ENCODE measurements at places on chromosomes 4 and X. TPM values are rescaled to one million over a fixed set of nuclear protein-coding genes. Genes with fewer than 3 reads are reported as not detected.
A peak's percentile ranks its signal among the peaks of the same experiment; 100 is the strongest.

Gene SPINK2
- total RNA-seq = 0.74 TPM

Gene FRMD7
- not detected for total RNA-seq

Gene SSX1
- not detected for total RNA-seq

Gene GIMD1
- total RNA-seq = not detected

Gene BST1
- total RNA-seq = 3.4 TPM

Gene SLC10A6
- total RNA-seq = 0.74 TPM

Gene REPS2
- 4.4 TPM for total RNA-seq

- no peak for DNase-seq
Measured at GRCh38 chr4:36192922-36193321, 51.4 kb downstream of the ARAP2 start.

- DNase-seq = no peak
Measured at GRCh38 chr4:8585721-8586212, 5.6 kb downstream of the GPR78 start.

DNA sequence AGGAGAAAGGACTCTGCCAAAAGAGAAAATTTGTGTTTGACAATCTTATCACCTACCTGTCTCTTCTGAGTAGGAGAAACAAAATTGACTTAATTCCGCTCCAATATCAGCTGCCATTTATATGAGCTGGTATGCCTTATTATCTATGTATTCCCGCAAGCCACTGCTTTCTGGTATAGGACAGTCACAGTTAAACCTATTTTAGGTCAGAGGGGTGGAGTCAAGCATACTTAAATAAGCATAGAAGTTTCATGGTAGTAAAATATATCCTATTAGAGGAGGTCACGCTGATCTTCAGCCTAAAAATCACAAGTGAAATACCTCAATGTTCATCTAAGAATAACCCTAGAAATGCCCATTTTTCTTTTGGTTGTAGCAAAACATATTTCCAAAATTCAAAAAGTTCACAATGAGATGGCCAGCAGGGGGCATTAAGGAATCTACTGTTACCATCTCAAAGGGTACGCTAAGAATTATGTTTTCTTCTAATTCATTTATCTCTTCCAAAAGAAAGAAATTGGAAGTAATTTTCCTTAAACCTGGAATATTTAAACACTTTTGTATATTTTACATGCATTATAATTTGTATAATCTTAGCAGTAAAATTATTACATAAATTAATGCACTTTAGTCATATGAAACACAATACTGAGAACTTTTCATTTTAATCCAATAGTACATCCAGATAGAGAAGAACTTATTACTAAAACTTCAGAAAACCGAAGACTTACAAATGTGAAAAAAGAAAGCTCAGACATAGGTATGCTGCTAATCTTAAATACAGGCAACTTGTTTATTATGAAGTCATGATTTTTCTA lies 10.5 kb downstream of the PPAT start:
- peak; percentile 30 for DNase-seq

DNA sequence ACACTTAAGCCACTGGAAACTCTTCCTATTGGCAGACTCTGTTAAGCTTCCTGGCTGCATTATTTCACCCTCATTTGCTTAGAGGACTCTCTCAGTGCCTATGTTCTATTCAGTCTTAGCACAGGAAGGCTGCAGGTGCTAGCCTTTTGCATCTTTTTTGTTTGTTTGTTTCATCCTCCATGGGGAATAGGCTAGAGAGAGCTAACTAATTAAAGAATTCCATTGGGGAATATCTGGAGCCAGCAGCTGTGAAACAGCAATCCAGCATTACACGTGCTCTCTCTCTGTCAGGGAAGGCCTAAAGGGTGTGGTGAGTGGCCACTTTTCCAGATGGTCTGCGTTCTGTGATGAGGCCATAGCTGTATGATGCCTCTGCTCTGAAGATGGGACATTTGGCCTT lies 633.6 kb downstream of the SPRY1 start:
- peak; percentile 54 for DNase-seq

- DNase-seq = no peak
Measured at GRCh38 chrX:67777148-67777547, 233.3 kb downstream of the AR start.

- no peak for DNase-seq
Measured at GRCh38 chr4:173924561-173924960, 358.9 kb downstream of the FBXO8 start.

- no peak for DNase-seq
Measured at GRCh38 chr4:128376303-128376702, 88.7 kb upstream of the PGRMC2 start.

GRCh38 chr4:5463936-5464650 lies 244.3 kb downstream of the EVC2 start:
- no peak for DNase-seq

DNA sequence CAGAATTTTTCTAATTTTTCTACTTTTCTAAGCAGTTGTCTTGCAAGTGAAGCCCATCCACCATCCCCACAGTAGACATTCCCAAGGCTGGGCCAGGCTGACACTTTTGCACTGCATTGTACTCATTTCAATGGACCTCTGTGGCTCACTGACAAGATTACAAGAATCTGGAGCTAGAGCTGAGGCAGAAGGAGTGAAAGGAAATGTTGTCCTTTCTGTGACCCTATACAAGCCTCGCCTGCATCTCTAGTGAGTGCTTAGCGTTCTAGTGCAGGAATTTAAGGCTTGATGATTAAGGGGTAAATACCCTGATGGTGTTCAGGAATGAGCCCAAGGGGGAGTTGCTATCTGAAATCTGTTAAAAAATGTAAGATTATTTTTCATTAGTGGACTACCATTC lies 6.3 kb downstream of the MAGED1 start:
- no peak for DNase-seq

DNA sequence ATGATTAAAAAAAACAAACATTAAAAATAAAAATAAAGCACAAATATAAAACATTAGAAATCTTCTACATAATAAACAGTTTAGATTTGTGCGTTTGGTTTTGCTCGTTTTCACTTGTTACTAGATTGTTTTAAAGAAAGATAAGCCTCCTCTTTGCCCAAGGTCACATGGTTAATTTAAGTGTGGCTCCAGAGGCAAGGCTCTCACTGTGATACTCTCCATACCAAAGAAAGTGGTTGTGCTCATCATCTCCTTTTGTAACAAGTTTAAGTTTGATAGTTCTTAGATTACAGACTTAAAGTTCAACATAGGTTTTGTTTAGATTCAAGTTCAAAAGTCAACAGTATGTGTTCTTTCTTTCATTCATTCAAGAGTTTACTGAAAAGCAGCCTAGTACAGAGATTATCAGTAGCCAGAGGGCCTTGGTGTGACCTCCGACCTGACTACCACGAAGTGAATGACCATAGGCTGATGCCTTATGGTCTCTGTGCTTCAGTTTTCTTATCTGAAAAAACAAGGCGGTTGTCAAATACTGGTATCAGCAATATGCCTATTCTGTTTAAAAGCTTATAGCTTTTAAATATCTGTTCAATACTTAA lies 133.2 kb downstream of the ZAR1 start:
- no peak for DNase-seq

DNA sequence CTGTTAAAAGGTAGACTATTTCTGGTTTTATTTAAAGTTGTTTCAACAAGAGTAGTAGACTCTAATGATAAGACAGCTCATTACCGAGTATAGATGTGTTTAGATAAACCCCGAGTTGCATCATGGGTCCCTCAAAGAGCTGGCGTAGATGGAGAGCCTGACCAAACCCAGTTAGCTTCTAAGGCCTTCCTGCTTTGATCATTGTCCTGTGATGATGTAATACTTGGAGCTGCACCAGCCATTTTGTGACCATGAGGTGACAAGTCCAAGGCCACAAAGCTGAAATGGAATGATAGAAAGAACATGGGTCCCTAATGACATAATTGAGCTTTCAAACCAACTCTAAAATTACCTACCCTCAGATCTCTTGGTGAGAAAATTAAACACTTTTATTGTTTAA lies 66.6 kb upstream of the TAB3 start:
- DNase-seq = no peak

DNA sequence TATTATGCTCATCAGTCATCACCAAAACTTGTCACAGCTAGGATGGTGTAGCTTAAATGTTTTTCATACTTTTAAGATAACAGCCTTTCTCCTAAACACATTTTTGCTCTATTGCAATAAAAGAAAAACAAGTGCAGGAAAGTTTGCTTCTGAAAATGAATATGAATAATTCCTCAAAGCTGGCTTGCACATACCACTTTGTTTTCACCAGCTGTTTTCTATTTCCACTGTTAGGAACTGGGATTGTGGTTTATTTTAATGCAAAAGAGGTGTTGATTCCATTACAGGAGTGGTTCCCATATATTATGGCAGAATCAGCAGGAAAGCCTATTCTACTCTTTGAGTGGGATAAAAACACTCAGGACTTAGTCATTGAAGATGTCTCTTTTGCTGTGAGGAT lies 145.9 kb downstream of the PPA2 start:
- DNase-seq = no peak

DNA sequence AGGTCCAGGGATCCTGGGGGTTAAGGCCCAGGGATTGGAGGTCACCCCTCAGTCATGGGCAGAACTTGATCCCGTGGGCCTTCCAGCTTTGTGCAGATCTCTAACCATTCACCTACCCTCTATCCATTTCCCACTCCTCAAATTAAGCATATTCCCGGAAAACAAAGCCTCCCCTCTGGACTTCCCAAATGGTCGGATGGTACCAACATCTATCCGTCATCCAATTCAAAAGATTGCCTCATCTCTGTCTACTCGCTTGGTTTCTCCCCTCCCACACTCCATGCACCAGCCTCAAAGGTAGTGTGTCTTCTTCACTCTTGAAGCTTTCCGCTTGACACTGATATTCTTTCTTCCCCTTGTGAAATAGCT lies 473 bp upstream of the BCLAF3 start:
- no peak for DNase-seq

- DNase-seq = no peak
Measured at GRCh38 chr4:145125396-145125795, 27.3 kb downstream of the ABCE1 start.

DNA sequence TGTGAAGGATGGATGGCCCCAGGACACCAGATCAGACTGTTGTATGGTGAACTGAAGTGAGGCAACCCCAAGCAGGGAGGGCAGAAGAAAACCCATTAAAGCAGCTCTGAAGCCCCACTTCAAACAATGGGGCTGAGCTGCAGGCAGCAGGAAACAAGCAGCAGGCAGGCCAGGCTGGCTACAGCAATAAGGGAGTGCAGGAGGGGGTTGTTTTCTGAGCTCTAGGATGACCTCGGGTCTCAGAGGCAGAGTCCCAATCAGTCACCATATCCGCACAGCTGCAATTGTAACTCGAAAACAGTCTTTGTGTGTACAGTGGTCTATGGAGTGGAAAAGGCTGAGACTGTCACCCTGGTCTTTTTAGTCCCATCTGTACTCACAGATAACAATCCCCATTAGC lies 90.4 kb downstream of the COL4A6 start:
- no peak for DNase-seq

DNA sequence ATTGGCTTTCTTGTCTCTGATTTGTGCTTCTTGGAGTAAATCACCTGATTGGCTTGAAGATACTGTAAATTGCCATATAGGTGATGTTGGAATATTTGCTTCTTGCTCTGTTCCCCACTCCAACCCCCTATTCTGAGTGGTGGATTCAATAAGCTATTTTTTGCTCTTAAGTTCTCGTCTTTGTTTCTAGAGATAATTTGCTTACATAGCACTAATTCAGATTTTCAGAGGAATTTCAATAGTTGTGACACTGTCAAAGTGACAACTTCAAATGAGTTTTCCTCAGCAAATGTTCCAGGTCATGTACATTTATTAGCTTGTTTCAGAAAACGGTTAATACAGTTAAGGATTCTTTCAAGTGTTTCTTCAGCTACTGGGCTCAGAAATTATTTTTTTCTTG lies 18.6 kb downstream of the LANCL3 start:
- no peak for DNase-seq

- no peak for DNase-seq
Measured at GRCh38 chr4:95289028-95289634, 259.6 kb downstream of the UNC5C start.

- no peak for DNase-seq
Measured at GRCh38 chr4:61922766-61923165, 722.6 kb downstream of the ADGRL3 start.

- peak; percentile 16 for DNase-seq
Measured at GRCh38 chr4:113952452-113953029, 26.9 kb downstream of the ARSJ start.

- no peak for DNase-seq
Measured at GRCh38 chr4:15336410-15337167, 91.2 kb upstream of the C1QTNF7 start.

DNA sequence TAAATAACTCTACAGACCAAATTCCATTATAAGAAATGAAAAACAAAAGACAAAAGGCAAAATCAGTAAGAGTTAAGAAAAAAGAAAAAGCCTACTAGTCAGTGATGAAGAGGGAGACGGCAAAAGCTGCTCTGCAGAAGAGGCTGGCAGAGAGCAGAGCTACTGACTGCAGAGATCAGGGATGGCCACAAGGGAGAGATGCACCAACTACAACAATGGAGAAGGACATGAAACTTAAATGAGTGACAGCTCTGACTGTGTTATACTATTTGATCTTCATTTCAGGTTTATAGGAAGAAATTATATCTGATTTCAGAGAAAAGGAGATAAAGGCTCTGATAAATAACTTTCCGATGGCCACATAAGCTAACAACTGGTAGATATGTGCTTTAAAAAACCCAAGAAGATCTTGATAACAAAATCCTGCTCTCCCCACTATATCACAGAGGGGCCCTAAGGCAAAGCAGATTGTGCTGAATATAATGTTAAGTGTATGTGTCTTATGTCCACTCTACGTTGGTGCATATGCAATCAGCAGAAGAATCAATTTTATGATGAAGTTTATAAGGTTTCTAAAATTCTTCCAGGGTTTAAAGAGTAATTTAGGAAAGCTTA lies 58.4 kb upstream of the COX18 start:
- DNase-seq = no peak

- no peak for DNase-seq
Measured at GRCh38 chr4:145348291-145348690, 133.4 kb upstream of the SMAD1 start.

- no peak for DNase-seq
Measured at GRCh38 chr4:69832326-69833030, 27.5 kb downstream of the SULT1E1 start.

DNA sequence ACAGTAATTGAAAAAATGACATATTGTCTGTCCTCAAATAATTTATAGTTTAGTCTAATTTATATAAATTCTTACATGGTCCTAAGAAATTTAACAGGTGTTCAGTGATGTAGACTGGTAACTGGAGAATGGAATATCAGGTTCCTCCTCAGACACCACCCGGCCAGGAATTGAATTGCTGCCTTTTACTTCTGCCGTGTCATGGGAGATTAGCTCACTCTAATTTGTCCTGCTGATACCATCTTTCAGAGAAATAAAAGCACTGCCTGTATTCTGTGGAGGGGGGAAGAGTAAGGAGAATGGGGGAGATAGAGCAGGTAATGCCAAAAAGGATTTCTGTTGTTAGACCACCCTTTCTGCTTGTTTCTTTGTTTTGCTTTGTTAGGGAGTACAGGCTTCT lies 125.2 kb upstream of the KLHL4 start:
- no peak for DNase-seq

- DNase-seq = no peak
Measured at GRCh38 chrX:118736394-118737010, 9.1 kb downstream of the IL13RA1 start.

GRCh38 chr4:24805067-24805466 lies 9.7 kb downstream of the SOD3 start:
- no peak for DNase-seq

All from heart right ventricle (tissue), 16 donors.